ENCODE measurements at places on chromosomes 16 and 17. TPM values are rescaled to one million over a fixed set of nuclear protein-coding genes. Genes with fewer than 3 reads are reported as not detected.

HIGD1B gene
- total RNA-seq: 5.8 TPM

ARHGAP44 gene
- 6.4 TPM for total RNA-seq

SOST gene
- not detected for total RNA-seq

UNC13D gene
- total RNA-seq: 30.9 TPM

AOC2 gene
- 1.6 TPM for total RNA-seq

NXPH3 gene
- 17.0 TPM for total RNA-seq

TMEM92 gene
- 0.53 TPM for total RNA-seq

NKIRAS2 gene
- total RNA-seq: 18.9 TPM
